ENCODE measurements at places on chromosomes 3 and 15.

GRCh38 chr3:133413161-133414020, 13.5 kb downstream of the BFSP2 start:
- no peak for DNase-seq

DNA sequence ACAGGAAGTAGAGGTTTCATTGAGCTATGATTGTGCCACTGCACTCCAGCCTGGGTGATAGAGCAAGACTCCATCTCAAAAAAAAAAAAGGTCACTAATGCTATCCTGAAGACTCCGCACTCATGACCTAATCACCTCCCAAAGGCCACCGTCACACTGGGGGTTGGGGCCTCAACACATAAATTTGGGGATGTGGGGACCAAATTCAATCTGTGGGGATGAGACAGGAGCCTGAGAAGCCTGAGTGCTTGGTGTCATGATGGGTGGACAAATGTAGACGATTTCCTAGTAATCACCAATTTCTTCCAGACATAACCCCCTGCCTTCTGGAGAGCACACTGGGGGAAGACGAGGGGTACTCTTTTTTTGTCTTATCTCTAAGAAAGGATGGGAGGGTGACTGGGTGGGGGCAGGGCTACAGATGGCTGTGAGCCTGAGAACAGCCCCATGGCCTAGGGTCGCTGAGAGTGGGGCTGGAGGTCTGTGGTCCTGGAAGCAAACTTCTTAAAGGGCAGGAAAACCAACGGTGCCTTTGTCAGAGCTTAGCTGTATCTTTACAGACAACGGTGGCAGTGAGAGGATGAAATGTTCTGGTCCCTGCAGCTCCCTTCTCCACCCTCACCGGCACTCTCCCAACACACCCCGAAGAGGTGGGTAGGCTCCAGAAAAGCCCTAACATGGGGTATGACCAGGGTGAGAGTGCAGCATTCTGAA, 16.6 kb upstream of the KLF13 start:
- DNase-seq: no peak

DNA sequence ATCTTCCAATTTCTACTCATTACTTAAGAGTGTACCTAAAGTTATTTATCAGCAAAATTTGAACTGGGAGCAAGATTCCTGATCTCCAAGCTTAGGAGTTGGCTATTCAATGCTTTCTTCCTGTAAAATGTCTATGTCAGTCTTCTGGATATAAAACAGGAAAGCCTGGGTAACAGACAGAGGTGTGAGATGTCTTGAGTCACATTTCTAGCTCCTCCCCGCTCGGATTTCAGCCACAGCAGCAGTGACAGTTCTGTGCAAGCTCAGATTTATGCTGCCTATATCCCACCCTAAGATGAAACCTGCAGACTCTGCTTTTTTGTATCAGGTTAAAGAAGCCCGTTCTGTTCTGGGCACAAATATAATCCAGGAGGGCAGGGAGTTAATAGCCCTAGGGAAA, 2.1 kb upstream of the ARMC8 start:
- no peak for DNase-seq

- DNase-seq: no peak
Observed at GRCh38 chr3:87313641-87314040, 37.3 kb upstream of the POU1F1 start.
